Sciatic nerve (tissue), 2 donors: ENCODE measurements at places on chromosomes 5 and 9.
A peak's percentile ranks its signal among the peaks of the same experiment; 100 is the strongest.

DNA sequence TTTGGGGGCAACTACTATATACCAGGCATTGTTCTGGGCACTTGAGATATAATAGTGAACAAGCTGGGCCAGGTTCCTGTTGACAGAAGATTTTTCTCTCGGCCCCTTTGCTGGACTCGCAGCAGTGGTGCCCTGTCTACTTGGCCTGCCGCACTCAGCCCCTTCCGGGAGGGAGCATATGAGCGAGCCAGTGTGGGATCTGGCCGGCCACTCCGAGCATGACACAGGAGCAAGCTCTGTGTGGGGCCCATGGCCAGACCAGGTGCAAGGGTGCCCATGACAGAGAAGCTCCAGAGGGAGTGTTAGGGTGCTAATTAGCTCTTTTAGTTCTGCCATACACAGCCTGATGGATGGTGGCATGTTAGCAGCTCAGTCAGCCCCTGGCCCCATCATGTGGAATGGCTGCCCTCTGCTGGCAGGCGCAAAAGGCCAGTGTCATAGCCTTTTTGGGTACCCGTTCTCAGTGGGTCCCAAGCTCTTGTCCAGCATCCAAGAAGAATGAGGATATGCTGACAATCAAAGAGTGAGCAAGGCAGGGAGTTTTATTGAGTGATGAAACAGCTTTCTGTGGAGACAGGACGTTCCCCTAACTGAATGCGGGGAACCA, 9.3 kb upstream of the KIF4B start:
- no peak for DNase-seq

DNA sequence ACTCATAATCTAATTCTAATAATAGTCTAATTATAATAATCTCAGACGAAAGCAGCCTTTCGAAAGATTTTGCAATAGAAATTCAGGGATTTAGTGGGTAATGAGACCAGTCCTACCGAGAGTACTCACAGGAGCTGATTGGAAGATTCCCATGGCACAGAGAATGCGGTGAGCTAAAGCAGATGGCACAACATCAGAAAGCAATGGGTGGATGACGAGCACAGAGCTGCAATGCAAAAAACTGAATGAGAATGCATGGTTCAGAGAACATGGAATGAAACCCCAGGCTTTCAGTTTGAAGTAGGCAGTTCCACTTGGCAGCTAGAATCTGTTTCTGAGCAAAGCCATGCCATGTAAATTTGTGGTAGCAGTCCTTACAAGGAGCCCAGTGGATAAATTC, 78.2 kb upstream of the SPINK5 start:
- DNase-seq = no peak

DNA sequence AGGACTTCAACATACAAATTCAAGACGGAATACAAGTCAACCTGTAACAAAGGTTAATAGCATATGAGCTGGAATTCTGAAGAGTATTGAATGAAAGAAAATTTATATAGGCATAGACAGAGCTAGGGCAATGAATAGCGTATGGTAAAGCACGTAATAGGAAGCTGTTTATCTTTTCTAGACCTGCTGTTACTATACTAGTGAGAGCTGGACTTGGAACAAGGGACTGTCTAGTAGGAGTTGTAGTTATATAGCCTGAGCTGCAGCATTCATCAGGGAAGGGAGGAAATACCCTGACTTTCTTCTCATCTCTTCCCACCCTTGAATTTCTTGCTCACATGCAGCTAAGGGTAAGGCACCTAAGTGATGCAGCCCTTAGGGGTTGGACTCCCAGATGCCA, 67.5 kb upstream of the PRLR start:
- DNase-seq = no peak

GRCh38 chr5:171336521-171337209, 27.6 kb downstream of the TLX3 start:
- no peak for DNase-seq

DNA sequence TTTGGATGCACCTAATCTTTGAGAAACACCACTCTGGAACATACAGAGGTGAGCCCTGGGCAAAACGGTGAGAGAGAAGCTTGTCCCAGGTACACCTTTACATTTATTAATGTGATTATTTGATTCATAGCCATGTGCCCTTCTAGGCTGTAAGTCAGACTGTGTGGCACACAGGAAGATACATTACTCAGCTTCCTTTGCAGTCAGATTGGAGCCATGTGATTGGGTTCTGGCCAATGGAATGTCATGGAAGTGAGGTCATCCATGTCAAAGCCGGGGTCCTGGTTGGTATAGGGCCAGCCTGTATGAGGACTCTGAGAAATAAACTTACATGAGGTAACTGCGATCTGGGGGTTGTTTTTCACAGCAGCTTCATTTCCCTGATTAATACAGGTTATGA, 106.8 kb upstream of the CD180 start:
- DNase-seq = no peak

GRCh38 chr5:181207214-181207959, 2.4 kb upstream of the TRIM7 start:
- DNase-seq = peak; percentile 87

GRCh38 chr5:119470851-119471451, 18.7 kb downstream of the HSD17B4 start:
- no peak for DNase-seq

DNA sequence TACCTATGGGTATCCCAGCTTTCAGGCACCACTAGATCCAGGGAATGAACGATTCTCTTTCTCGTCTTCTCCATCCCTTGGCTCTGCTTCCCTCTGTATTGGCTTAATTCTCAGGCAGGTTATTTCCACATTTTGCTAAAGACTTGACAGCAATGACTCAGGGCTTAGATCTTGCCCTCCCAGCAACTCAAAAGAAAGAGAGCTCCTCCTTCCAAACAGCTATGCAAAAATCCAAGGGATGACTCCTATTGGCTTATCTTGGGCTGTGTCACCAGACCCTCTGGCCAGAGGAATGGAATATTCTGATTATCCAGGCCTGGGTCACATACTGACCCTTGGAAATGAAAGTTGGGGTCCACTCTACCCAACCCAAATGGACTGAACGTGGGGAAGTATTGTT, 270.2 kb downstream of the NTRK2 start:
- DNase-seq = no peak

DNA sequence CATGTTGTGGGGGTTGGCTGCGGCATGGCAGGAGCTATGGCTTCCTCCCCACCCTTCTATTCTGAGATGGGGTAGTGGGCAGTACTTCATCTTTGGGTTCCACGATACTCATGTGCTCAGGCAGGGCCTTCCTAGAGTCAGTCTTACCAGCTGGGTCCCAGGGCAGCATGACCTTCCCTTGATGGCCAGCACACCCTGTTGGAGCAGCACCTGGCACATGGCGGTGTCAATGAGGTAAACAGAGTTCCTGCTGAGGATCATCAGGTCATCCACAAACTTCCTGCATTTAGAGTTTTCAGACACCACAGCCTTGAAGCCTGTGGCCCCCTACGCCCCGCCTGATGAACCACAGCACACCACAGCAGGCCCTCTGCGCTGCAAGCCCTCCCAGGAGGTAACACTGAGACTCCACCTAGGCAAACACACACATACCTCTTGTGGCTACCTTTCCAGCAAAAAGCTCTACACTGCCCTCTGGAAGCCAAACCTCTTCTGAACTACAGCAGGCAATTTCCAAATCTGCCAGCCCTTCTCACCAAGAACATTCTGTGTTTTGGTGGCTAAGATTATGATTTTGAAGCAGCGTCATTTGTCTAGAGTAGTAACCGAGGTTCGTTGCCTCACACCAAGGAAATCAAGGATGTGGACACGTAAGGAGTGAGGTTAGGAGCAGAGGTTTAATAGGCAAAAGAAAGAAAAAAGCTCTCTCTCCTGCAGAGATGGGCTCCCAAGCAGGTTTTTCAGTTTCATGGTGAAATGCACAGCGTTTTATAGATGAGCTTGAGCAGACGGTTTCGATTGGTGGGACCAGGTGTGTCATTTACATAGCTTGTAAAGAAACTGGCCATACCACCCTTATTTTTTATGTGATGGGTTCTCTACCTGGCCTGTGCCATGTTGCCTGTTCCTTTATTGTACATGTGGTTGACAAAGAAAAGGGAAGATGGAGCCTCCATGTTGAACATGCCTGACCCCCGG, 20.3 kb upstream of the TMEM174 start:
- DNase-seq = no peak

- DNase-seq = no peak
These were observed 122.5 kb downstream of the NPR3 start for GRCh38 chr5:32833663-32834062.

- no peak for DNase-seq
These were observed 1257.8 kb downstream of the MAT2B start for GRCh38 chr5:164763206-164763605.

GRCh38 chr5:110056580-110057114, 366.9 kb downstream of the MAN2A1 start:
- DNase-seq = no peak

DNA sequence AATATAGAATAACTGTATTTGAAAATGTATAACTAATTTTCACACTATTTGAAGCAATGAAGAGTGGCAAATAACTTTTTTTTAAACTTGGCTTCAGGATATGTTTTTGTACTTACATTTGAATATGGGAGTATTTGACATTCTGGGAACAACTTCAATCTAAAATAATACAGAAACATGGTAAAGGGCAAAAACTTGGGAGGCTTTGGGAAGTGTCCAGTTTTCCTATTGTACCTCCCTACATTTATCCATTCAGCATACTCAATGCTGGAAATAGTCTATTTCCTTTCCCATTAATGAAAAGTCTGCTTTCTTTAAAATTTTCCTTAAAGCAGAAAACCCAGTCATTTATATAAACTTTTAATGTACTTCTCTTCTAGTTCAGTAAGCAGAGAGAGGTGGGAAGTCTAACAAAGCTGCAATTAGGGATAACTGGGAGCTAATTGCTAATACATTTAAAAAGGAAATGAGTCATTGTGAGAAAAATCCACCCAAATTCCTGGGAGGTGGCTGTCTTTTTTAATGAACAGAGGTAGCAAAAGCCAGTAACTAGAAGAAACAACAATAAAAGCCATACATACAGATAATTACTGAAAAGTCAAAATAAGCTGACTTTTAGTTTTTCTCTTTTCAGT, 128.8 kb downstream of the FBN2 start:
- DNase-seq = no peak

GRCh38 chr5:168580227-168580508, 1.0 kb upstream of the PANK3 start:
- DNase-seq = no peak

GRCh38 chr5:89823046-89823445, 586.5 kb downstream of the CETN3 start:
- no peak for DNase-seq

- DNase-seq = no peak
These were observed 38.2 kb downstream of the MROH2B start for GRCh38 chr5:41032973-41033372.

- no peak for DNase-seq
These were observed 156.7 kb upstream of the TLX3 start for GRCh38 chr5:171152382-171152781.

- DNase-seq = no peak
These were observed 81.1 kb upstream of the KLF9 start for GRCh38 chr9:70495514-70495913.
